Fibroblast of lung (primary cell): ENCODE measurements at places on chromosomes 16 and 17. TPM values are rescaled to one million over a fixed set of nuclear protein-coding genes. Genes with fewer than 3 reads are reported as not detected.

The DHX38 gene
- total RNA-seq: 80.3 and 85.0 TPM in 2 replicates

The CLEC16A gene
- total RNA-seq: 17.2 and 22.0 TPM in 2 replicates

The RNF112 gene
- 7.2 and 21.5 TPM in 2 replicates for total RNA-seq

The CCDC200 gene
- total RNA-seq: not detected in 2 replicates

The MC1R gene
- total RNA-seq: 3.1 and 4.3 TPM in 2 replicates

The KRT20 gene
- total RNA-seq: not detected in 2 replicates

The HOXB7 gene
- total RNA-seq: 6.4 and 7.4 TPM in 2 replicates

The CFAP97D1 gene
- under 0.01 TPM in 1 of 2 replicates, not detected in the other for total RNA-seq

The SSH2 gene
- 18.0 and 30.2 TPM in 2 replicates for total RNA-seq

The GAN gene
- 5.1 and 5.6 TPM in 2 replicates for total RNA-seq

The ABCC11 gene
- under 0.01 and 0.17 TPM in 2 replicates for total RNA-seq

The KRTAP4-6 gene
- total RNA-seq: not detected in 2 replicates

The CENPN gene
- 8.7 and 19.5 TPM in 2 replicates for total RNA-seq

The GCGR gene
- total RNA-seq: not detected in 2 replicates

The ALDH3A2 gene
- 30.2 and 33.1 TPM in 2 replicates for total RNA-seq

The CBX1 gene
- total RNA-seq: 44.9 and 50.4 TPM in 2 replicates

The NIP7 gene
- 20.0 and 28.2 TPM in 2 replicates for total RNA-seq

DNA sequence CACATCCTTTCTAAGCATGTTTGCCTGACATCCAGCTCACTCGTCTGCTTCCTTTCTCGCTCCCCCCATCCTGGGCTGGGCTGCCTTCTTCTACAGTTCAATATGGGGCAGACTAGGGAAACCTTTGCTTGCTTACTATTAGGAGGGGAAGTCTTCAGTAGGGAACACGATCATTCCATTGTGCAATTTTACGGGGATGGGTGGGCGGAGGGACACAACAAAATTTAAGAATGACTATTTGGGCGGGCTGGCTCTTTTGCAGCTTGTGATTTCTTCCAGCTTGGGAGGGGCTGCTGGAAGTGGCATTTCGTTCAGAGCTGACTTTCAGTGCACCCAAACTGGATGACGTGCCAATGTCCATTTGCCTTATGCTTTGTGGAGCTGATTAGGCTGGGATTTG, 25.4 kb downstream of the PCTP start:
- DNase-seq: no peak

- no peak for DNase-seq
These were observed 440 bp downstream of the NPRL3 start for GRCh38 chr16:138049-138417.

DNA sequence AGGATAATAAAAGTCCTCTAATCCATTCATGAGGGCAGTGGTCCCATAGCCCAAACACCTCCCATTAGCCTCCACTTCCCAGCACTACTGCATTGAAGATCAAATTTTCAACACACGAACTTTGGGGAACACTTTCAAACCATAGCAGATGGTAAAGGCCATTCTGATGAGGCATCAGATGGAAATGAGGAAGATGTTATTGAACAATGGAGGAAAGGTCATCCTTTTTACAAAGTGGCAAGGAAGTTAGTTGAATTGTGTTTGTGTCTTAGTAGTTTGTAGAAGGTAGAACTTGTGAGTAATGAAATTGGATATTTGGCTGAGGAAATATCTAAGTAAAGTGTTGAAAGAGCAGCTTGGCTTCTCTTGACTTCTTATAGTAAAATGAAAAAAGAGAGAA, 93.3 kb upstream of the NLRP1 start:
- no peak for DNase-seq

DNA sequence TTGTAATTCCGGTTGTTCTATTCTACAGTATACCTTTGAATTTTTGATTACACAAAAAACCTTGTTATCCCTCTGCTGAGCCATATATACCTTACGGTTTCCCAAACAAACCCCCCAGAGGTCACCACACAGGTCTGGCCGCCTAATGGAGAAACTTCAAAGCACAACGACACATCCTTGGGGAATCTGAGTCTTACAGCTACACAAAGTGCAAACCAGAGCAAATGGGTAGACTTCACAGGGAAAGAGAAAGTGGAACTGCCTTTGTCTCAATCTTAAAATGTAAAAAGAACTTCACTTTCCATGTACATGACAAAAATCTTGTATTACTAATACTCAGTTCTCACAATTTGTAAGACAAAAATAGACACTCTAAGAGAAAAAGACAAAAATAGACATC, 2.7 kb downstream of the FBXO31 start:
- peak; percentile 23 for DNase-seq

DNA sequence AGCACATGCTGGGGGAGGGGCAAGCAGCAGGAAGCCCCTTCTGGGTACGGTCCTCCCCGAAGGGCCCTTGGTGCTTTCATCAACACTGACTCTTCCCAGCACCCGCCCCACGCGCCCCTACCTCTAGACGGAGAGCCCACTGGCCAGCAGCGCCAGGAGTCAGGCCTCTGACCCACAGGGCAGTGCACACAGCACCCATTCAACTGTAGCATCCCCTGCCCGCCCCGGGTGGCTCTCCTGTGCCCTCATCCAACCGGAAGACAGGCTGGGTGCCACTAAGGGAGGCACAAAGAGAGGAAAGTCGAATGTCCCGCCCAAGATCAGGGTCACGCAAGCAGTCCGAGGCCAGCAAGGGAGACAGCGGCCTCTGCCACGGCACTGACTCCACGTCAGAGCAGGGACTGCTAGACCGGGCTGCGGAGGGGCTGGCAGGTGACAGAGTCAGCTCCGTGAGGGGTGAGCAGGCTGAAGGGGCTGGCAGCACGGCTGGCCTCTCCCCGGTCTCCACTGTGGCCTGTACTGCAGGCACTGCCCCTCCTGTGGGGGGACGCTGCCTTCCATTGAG, 9.8 kb downstream of the MSRB1 start:
- no peak for DNase-seq

DNA sequence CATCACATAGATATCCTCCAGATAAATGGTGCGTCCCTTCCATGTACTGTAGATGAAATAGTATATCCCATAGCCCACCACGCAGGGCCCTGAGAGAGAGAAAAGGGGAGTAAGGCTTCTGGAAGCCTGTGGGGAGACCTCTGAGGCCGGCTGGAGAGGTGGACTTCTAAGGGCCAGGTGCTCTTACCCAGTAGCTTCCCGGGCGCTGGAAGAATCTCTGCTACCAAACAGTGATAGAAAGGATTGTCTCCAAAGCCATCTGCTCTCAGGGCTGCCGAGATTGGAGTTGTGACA, 718 bp downstream of the SAT2 start:
- DNase-seq: no peak

DNA sequence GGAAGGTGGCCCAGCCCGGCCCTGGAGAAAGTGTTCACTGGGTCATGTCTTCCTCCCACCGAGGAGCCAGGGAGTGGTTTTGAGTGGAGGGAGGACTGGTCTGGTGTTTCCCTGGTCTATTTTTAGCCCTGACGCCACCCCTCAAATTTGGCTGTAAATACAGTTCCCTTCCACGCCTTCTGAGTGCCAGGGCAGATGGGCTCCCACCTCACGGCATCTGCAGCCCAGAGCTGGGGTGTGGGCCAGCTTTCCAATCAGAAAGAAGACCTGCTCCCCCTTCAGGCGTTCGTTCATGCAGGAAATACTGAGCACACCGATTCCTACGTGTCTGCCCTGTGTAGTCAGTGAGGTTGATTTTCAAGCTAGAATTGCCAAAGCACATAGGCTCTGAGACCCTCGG, 53.7 kb downstream of the SNX20 start:
- DNase-seq: peak; percentile 37

DNA sequence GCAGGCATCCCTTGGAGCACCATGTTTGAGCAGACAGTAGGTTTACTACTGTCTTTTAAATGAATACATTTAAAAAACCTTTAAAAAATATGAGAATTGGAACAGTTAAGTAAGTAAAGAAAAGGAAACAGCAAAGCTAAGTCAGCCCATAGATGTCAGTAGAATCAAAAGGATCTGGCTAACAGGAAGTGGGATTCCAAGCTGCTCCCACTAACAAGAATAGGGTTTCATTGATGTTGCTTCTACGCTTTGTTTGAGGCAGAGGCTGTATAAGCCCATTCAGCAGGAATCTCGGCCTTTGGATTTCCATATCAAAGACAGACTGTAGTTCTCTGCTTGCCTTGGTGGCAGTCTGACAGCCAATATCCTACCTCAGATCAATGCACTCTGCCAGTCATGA, 122.9 kb upstream of the ELAC2 start:
- DNase-seq: peak; percentile 30

GRCh38 chr17:73189417-73190099, 3.3 kb upstream of the COG1 start:
- peak; percentile 46 for DNase-seq

DNA sequence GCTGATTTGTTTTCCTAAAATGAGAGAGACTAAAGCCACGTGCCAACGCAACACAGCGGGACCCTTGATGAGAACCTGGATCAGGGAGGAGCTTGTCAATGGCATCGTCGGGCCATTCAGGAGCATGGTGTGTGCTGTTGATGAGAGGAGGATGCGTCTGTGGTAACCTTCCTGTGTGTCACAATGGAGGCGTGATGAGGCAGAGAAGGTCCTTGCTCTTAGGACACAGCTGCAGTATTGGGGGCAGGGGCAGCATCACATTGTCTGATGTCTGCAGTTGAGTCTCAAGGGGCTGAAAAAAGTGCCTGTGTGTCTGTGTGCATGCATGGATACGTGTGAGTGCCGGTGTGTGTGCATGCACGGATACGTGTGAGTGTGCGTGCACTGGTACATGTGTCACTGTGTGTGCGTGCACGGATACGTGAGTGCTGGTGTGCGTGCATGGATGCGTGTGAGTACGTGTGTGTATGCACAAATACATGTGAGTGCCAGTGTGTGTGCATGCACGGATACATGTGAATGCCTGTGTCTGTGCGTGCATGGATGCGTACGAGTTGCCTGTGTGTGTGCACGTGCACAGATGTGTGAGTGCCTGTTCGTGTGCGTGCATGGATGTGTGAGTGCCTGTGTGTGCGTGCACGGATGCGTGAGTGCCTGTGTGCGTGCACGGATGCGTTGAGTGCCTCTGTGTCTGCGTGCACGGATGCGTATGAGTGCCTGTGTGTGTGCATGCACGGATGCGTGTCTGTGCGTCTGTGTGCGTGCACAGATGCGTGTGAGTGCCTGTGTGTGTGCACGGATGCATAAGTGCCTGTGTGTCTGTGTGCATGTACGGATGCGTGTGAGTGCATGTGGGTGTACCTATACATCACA, 39.3 kb downstream of the BAIAP2 start:
- no peak for DNase-seq

DNA sequence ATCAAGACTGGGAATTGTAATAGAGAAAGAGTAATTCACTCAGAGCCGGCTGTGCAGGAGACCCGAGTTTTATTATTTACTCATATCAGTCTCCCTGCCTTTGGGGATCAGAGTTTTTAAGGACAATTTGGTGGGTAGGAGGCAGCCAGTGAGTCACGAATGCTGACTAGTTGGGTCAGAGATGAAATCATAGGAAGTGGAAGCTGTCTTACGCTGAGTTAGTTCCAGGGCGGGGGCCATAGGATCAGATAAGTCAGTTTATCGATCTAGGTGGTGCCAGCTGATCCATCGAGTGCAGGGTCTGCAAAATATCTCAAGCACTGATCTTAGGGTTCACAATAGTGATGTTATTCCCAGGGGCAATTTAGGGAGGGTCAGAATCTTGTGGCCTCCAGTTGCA, 20.2 kb upstream of the GUCY2D start:
- peak; percentile 81 for DNase-seq

GRCh38 chr17:39981766-39982375, 1.3 kb downstream of the PSMD3 start:
- DNase-seq: no peak

GRCh38 chr17:58527306-58527705, 12.9 kb upstream of the MTMR4 start:
- DNase-seq: no peak

DNA sequence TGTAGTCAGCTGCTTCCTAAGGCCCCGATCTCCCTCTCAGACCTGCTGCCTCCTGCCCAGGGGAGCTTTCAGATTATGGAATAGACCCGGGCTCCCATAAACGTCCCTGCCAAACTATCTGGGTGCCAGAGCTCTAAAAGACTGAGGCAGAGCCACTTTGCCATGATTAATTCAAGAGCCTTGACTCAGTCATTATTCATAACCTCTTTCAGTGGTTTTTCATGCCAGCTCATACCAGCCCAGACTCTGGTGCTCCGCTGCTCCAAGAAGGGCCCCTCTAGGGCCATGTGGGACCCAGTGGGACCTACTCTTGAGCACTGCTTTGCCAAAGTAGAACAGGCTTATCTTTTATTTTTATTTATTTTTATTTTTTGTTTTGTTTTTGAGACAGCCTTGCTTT, 23.9 kb downstream of the DNAI2 start:
- peak; percentile 7 for DNase-seq

GRCh38 chr16:46929378-46930332, 43.8 kb downstream of the DNAJA2 start:
- peak; percentile 47 for DNase-seq

DNA sequence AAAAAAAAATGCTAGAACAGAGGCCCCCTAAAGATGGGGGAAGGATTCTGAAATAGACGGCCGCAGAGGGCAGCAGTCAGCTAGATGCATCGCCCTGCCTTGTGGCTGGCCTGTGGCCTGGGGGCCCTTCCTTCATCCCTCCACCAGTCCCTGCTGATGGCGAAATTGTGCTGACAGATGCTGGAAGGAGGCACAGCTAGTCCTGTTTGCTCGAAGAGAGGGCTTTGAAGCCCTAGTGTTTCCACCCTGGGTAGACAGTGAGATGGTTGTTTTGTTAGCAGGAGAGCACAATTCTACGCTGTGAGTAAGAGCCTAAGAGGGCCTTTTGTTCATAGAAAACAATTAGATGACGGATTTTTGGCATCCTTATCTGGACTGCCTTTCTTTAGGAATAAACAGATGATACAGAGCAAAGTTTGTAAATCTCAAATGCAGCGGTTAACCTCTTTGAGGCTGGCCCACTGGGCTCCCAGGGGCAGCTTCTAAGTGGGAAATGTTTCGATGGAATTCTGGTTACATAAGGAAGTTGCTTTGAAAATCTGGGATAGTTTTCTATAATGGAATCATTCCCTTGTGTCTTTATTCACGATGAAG, 23.0 kb downstream of the VPS35L start:
- DNase-seq: peak; percentile 82

DNA sequence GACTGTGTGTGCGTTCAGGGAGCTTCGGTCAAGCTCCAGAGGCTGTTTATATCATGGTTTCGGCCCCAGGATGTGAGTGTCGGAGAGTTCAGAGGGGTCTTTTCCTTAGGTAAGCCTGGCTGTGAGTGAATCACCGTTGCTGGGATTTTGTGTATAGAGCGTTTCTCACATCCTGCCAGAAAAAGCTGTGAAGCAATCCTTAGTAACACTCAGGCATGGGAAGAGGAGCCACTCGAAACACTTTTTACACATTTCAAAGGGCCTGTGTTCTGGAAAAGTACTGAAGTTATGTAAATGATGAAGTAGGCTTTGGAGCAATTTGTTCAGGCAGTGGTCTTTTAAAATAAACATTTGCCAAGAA, 662 bp downstream of the PGS1 start:
- DNase-seq: peak; percentile 84

- no peak for DNase-seq
These were observed 686.7 kb upstream of the RBFOX1 start for GRCh38 chr16:6645768-6646568.

- peak; percentile 36 for DNase-seq
These were observed 5.3 kb upstream of the HS3ST6 start for GRCh38 chr16:1923299-1924034.
